ENCODE measurements at places on chromosomes 5 and 9.
A peak's percentile ranks its signal among the peaks of the same experiment; 100 is the strongest.

GRCh38 chr5:115775999-115776398 lies 40.5 kb downstream of the CDO1 start:
- no peak for DNase-seq

DNA sequence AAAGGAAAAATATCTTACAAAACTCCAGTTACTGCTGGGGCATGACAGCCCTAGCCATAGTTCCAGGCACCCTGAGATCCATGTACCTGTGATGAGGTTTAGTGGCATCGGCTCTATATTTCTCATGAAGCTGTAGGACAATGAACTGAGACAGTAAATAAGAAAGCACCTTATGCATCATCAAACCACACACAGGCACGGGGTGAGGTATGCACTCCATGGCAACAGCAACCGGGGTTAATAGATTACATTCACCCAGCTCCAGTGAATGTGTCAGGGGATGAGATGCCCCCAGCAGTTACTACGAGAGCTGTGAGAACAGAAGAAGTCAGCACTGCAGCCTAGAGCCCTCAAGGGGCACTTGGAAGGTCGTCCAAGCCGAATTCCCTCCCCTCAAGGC lies 162.0 kb upstream of the S1PR3 start:
- no peak for DNase-seq

- DNase-seq = peak; percentile 90
Measured at GRCh38 chr9:107020040-107020530, 157.1 kb downstream of the ZNF462 start.

DNA sequence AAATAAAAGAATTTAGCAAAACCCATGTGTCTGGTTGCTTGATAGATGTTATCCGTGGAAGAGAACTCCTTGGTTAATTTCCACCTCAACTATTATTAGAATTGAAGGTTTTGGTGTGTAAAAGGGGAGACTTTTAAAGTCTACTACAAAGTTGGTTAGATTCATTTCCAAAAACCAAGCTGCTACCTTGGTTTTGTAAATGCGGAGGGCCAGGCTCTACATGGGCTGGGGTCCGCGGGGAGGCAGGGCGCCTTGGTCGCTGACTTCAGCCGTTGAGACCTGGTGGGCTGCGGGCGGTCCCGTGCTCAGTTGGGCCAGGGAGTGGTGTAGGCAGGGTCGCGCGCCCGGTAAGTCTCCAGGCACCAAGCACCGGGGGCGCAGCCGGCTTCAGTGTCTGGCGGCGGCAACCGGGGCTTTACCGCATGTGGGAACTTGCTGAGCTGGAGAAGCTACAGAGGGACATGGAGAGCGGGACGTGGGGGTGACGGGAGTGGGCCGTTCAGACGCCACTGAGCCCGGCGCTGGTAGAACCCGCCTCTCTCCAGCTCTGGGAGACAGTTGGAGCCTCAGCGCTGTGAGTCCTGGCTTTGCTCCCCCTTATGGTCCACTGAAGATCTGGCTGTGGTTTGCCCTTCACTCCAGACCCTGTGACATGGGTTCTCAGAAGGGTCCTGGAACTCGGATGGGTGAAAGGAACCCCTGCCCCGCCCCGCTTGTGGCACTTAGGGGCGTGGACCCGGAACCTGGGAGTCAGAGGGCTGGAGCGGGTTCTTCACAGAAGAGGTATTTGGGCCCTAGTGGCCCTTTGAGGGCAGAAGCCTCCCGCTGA lies 11.8 kb downstream of the NR2F1 start:
- no peak for DNase-seq

- DNase-seq = no peak
Measured at GRCh38 chr5:74536658-74537057, 103.9 kb downstream of the ENC1 start.

- no peak for DNase-seq
Measured at GRCh38 chr9:112554516-112554915, 67.9 kb downstream of the KIAA1958 start.

DNA sequence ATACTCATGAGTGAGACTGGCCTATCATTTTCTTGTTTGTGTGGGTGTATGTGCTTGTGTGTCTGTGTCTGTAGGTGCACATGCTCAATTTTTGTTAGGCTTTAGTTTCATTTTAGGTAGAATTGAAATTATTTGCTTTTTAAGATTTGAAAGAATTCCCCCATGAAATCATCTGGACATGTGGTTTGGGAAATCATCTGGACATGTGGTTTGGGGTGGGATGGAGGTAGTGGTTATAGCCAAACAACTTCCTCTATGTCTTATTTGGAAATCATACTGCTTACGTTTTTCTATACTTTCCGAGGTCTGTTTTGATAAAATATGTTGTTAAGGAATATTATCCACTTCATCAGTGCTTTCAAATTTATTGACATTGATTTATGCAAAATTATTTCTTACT lies 485.4 kb upstream of the CLINT1 start:
- no peak for DNase-seq

DNA sequence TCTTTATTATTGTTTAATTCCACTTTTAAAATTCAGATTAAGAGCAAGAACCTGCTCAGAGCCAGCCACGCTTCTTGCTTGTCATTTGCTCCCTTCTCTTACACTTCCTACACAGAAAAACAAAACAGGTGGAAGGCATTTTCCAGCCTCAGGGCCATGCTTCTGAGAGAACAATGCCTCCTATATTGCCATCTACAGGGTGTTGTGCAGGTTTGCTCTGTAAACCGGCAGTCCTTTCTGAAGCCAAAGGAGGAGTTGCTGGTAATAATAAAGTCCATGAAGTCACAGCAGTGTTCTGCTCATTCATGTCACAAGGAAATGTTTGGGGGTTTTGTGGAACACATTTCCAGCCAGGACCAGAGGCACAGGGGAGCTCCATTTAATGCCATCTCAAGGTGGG lies 16.1 kb upstream of the PRLR start:
- DNase-seq = no peak

DNA sequence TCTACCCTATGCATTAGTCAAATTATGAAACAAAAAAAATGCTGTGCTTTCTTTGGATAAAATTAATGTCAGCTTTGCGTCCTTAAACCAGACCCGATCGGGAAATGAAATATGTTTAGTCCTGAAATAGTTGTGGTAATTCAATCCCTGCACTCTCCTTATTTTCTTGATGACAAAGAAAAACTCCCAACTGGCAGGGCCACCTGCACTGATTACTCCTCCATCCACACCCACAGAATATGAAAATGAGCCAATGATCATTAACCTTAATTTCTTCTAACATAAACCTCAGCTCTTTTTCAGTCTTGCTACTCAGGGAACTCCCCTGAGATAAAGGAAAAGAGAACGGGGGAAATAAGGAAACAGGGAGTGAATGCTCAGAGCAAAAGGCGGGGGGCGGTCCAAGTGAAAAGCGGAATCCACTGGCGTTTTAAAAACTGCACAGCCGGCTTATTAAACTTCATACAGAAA lies 245.3 kb downstream of the BNC2 start:
- no peak for DNase-seq

- DNase-seq = no peak
Measured at GRCh38 chr9:107584186-107584585, 94.6 kb upstream of the KLF4 start.
